ENCODE measurements at places on chromosomes 1 and 21. TPM values are rescaled to one million over a fixed set of nuclear protein-coding genes. Genes with fewer than 3 reads are reported as not detected.

The HAO2 gene
- total RNA-seq = not detected

The USP21 gene
- total RNA-seq = 24.4 TPM

The DNASE2B gene
- not detected for total RNA-seq

The NPR1 gene
- total RNA-seq = 0.84 TPM

The PKP1 gene
- 211 TPM for total RNA-seq

The USH2A gene
- total RNA-seq = not detected

The UMODL1 gene
- not detected for total RNA-seq

The KRTAP11-1 gene
- total RNA-seq = not detected

The CNKSR1 gene
- total RNA-seq = 32.1 TPM

The GABPB2 gene
- total RNA-seq = 6.4 TPM

The DRAXIN gene
- not detected for total RNA-seq

The CD101 gene
- 0.36 TPM for total RNA-seq

The C8B gene
- total RNA-seq = not detected

The MROH9 gene
- total RNA-seq = not detected

GRCh38 chr1:177732178-177732577, 237.7 kb downstream of the SEC16B start:
- no peak for DNase-seq

GRCh38 chr1:167400359-167400953, 117.9 kb downstream of the CD247 start:
- DNase-seq = no peak

GRCh38 chr1:246797597-246797996, 73.4 kb downstream of the SCCPDH start:
- no peak for DNase-seq

- DNase-seq = peak; percentile 94
Observed at GRCh38 chr21:43209575-43210453, 41.0 kb downstream of the CRYAA start.

DNA sequence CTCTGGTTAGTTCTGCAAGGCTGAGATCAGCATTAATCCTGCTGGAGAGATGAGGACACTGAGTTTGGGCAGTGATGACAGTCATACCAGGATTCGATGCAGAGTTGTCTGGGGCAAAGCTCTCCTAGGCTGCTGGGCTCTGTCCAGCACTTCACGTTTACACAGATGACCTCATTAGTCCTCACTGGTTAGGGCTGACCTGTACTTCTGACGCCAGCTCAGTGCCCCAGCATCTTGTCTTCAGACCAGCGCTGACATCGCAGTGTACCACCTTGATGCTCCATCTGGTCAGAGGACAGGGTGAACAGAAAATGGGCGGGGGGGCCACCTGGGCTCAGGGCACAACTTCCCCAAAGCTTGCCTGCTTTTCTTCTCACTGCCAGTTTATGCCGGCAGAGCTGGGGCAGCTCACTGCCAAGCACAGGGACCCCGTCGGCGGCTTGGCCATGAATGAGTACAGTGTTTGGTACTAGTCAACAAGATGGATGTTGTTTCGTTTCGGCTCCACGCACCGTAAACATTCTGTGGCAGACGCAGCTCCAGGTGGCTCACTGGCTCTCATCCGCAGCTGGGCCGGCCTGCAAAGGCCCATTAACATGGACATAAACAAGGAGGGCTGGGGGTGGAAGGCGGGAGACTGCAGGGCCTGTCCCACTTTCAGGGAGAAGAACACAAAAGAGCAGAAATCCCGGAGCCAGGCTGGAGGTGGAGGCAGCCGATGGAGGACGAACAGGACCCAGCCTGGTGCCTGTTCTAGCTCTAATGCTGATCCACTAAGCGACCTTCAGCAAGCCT, 118.7 kb downstream of the GLIS1 start:
- peak; percentile 18 for DNase-seq

DNA sequence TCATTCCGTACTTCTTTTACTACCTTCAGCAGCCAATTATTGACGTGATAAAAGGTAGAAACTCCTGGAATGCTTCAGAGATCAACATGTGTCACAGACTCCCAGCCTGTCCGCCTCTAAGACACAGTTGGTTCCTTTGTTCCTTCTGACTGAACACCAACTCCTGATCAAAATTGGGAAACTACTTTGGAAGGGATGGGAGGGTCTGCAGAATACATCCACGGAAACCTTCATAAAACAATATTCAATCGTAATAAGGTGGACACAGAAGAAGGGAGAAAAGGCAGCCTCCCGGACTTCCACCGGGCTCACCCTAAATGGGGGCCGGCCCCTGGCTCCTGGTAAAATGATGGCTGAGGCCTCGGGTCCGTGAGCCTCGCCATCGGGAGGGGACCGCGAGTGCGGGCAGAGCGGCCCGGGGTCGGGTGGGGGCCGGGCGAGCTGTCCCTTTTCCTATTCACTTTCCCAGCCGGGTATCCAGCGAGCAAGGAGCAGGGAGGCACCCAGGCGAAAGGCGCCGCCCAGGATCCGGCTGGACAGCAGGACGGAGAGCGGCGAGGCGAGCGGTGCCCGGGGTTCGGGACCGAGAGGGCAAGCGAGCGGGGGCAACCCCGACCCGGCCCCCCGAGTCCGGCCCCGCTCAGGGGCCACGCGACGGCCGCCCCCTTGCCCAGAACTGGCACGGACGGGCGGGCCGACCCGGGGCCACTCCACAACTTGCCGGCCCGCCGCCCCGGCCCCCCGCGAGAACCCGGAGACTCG, 805 bp downstream of the NRIP1 start:
- peak; percentile 48 for DNase-seq

DNA sequence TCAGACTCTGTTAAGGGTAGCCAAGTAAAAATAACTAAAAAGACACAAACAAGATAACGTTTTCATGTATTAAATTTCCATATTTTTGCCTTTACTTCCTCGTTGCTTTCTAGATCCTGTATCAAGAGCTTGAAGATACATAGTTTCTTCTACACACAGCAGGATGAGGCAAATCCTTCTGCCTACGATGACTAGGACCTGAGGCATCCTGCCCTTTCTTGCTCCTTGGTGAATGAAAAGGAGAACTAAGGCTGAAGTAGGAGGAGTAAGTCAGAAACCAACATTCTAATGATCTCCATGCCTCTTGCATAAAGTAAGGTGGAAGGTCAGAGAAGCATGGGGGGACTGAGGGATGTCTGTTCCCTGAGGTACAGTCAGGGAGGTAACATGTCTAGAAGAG, 102.6 kb downstream of the GPATCH2 start:
- peak; percentile 75 for DNase-seq

DNA sequence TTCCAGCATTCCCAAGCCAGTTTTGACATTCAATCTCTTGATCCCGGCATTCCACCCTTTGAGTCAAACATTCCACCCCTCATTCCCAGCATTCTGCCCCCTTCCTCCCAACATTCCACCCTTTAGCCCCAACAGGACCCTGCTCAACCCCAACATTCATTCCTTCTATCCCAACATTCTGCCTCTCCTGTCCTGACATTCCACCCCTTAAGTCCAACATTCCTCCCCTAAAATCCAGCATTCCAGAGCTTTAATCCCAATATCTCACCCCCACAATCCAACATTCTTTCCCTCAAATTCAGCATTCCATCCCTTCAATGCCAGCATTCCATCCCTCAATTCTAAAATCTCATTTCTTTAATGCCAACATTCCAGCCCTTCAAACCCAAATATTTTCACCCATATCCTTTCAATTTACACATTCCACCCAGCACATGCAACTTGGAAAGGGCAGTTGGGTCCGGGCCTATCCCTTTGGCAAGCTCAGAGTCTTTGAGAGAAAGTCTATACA, 22.9 kb downstream of the DDX20 start:
- no peak for DNase-seq

- no peak for DNase-seq
Observed at GRCh38 chr1:17735348-17735747, 19.8 kb upstream of the ACTL8 start.

- DNase-seq = no peak
Observed at GRCh38 chr1:229619002-229619401, 6.9 kb downstream of the TAF5L start.

DNA sequence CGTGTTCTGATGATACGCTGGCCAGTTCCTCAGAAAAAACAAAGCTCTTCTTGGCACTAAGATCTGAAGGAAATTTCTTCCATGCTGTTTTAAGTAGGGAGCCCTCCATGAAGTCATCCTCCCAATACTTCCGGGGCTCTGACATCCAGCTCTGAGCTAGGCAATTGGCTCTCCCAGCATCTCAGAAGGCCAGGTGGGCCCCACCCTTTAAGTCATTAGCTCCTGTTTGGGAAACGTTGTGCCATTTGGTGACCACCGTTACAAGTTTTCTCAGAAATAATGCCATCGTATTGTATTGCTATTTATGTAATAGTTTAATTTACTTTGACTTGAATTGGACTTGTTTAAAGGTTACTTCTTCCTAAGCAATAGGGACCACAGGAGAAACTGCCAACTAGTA, 130.3 kb upstream of the EDN2 start:
- no peak for DNase-seq

- no peak for DNase-seq
Observed at GRCh38 chr1:72837781-72838180, 555.4 kb upstream of the NEGR1 start.

DNA sequence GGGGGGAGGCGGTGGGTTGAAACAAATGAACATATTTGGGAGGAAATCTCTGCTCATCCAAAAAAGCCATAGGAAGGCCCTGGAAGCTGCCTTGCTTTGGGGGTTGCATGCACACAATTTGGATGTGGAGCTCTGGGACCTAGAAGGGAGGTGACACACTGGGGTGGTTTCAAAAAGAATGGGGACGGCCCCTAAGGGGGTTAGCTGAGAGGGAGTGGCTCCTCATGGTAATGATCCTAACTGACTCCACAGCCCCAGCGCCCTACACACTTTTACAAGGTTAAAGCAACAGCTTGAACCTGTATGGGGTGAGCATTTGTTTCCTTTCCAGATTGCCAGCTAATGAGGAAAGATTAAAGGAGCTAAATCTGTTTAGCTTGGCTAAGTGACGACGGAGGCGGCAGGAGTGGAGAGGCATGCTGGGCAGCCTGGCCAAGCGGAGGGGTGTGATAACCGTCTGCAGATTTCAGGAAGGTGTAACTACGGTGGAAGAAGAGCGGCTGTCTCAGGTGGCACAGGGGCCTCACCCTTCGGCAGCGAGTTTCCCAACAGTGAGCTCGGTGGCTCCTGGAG, 107.3 kb downstream of the RNF220 start:
- DNase-seq = no peak

DNA sequence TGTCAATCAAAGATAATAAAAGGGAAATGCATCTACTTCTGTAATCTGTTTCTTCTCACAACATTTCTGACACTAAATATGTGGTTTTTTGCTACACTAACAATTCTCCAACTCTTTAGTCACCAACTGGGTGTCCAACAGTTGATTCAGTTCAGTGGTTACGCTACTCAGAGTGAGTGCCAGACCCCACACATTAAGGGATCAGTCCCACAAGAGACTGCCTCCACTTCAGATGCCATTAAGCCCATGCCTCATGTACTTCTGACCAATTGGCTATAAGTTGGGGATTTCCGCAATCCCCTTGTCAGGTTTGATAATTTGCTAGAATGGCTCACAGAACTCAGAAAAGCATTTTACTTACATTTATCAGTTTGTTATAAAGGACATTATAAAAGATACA, 28.4 kb downstream of the RNF2 start:
- DNase-seq = no peak

- peak; percentile 91 for DNase-seq
Observed at GRCh38 chr1:162846256-162847212, 14.4 kb downstream of the CCDC190 start.

DNA sequence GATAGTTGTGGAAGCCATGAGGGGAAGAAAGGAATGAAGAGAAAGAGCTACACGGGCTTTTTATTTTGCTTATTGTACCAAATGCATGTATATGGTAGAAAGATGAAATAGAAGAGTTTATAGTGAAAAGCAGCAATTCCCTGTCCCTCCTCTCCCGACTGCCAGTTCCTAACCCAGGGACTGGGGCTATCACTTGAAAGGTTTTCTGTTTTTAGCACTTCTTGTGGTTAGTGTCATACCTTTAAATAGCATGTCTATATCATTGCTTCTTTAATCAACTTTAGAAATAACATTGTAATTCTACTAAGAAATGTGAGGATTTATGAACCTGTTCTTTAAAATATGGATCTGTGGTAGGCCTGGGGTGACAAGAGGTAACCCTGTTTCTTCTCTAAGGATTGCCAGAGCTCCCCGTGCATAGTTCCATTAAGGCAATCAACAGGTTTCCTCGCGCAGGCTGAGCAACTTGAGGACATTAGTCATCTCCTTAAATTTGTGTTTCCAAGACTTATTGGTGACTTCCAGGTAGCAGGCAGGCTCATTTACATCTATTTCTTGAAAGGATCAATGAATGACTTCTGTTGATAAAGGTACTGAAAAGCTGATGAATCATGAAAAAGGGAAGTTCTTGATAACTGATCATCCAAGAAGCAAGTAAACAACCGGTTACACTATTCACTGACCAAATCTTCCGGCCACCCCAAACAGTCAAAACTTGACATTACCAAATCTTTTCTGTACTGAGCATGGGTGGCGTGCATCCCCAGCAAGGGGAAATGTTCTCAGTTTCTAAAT, 37.8 kb upstream of the S1PR1 start:
- DNase-seq = no peak

DNA sequence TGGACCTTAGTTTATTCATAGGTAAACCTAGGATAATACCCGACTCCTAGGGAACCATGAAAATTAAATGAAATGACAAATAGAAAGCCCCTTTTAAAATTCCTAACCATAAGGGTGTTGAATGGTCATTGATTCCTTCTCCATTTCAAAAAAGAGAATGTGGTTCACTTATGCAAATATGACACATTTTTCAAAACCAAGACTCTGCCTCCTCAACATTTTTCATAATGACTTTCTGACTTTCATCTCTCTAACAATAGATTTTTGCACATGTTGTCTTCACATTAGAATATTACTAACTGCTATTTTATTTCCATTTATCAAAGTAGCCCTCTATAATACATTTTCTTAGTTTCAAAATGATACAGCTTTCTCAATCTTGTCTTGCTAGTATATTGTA, 169.1 kb downstream of the NTNG1 start:
- DNase-seq = no peak

DNA sequence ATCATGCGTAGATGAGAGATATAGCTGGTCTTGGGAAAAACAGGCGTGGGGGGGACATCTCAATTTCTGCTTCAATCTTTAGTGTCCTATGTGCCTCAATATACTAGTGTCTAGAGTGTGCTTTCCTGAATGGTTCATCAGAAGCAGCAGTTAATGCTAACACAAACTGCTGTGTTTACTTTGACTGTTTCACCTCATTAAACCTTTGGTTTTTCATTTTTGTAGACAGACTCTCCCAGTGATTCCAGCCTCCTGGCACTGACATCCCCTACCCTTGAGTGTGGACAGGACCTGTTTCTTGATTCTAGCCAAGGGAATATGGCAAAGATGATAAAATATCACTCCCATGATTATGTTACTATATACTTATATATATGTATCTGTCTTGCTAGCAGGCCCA, 37.6 kb downstream of the ZYG11A start:
- peak; percentile 10 for DNase-seq

- no peak for DNase-seq
Observed at GRCh38 chr1:18899363-18900049, 2.8 kb downstream of the ALDH4A1 start.

- no peak for DNase-seq
Observed at GRCh38 chr1:177571485-177572076, 398.3 kb downstream of the SEC16B start.

DNA sequence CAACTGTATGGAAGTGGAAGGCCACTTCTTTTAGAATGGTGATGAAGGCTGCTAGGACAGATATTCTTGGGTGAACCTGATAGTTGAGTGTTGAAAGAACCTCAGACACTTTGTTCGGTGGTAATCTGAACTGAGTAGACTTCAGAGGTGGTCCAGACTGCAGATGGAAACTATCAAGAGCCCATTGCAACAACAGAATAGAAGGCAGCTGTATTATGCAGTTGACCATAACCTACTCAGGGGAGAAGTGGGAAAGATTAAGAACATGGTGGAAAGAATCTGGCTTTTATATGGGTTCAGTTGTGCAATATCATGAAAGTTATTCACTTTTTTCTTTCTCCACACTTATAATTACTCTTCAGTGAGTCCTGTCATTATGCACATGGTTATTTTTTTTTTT, 194.0 kb downstream of the KCNK2 start:
- no peak for DNase-seq

All from PC-3 (cell line).